ENCODE measurements at places on chromosomes 16 and 17.

DNA sequence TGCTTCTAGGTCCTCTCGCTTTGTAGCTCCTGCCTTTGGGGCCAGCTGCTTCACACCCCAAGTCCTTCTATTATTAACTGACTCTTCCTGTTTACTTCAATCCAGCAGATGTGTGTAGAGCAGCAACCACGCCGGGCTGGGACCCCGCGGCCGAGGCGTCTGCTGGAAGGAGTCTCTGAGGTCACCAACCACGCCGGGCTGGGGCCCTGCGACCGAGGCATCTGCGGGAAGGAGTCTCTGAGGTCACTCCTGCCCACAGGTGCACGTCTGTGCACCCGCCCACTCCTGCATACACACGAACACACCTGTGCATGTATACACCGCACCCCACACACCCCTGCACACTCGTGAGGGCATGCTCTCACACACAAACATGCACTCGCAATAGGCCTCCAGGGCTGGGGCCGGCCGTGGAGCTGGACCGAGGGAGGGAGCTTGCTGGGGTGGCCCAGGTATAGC lies 7.8 kb upstream of the TEX19 start:
- no peak for DNase-seq

DNA sequence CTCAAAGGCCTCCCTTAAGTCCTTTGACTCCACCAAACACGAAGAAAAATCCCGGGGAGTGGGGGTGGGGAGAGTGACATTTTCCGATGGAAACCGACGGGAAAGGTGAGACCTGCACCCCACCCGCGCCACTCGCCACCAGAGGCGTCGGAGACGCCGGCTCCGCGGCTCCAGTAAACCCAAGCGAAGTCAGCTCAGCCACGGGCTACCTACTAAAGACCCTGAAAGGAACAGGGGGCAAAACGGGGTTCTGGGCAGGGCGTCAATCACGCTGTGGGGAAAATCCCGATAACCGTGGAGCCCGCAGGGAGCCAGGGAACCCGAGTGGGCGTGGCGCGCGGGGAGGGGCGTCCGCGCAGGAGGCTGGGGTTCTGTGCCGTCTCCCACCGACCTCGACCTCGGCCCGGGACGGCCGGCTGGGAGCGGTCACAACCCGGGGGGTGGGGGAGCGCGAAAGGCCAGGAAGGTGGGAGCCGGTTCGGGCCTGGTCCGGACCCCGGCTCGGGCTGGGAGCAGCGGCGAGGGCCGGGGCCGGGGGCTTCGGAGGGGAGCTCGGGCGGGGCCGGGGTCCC lies 565 bp downstream of the WDR45B start:
- no peak for DNase-seq

- DNase-seq, result peak; percentile 60
Observed at GRCh38 chr17:21034340-21035235, 8.2 kb downstream of the USP22 start.

- no peak for DNase-seq
Observed at GRCh38 chr17:77451894-77452852, 311.4 kb downstream of the SEC14L1 start.

- no peak for DNase-seq
Observed at GRCh38 chr16:88883946-88884345, 17.5 kb upstream of the PABPN1L start.

DNA sequence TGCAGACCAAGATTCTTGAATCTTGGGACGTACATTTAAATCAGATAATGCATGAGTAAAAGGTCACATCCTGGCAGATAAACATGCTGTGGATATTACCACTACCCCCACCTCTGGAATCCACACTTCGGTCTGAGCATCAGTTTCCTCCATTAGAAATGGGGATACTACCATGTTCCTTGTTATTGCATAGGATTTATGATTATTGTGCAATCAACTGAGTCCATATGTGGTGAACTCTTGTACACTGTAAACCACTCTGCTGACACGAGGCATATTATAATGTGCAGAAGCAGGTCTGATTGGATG lies 108.7 kb downstream of the VAT1L start:
- no peak for DNase-seq

GRCh38 chr17:60926466-60927183 lies 249.0 kb downstream of the BCAS3 start:
- no peak for DNase-seq

- no peak for DNase-seq
Observed at GRCh38 chr16:4097826-4098240, 18.4 kb downstream of the ADCY9 start.

DNA sequence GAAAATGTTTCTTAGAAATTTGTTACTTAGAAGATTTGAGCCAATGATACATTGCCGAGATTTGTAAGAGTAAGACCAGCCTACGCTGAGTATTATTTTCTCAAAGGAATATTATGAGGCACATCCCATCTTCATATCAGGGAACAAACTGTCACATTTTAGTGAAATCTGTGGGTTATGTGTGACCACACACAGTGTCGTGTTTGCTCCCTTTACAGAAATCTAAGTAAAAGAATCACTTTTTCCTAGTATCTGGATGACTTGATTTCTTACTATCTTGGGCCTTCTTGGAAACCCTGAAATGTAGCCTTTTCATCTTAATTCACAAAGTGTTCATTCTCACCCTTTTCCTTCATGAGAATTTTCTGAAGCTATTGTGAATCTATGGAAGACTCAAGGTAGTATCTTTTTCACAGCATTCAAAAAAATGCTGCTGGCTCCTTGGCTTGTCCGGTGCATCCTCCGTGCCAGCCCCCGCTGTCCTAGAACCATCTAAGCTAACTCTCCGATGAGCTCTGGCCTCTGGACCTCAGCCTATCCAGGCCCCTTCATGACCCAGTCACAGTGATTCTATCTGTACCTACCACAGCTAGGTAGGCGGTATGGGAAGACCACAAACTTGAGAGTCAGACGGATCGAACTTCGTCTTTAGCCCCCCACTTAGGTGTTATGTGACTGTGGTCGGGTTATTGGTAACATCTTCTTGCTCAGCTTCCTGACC lies 524.3 kb downstream of the MAF start:
- DNase-seq, result no peak

GRCh38 chr16:10840703-10841102 lies 22.1 kb upstream of the TVP23A start:
- DNase-seq, result no peak

DNA sequence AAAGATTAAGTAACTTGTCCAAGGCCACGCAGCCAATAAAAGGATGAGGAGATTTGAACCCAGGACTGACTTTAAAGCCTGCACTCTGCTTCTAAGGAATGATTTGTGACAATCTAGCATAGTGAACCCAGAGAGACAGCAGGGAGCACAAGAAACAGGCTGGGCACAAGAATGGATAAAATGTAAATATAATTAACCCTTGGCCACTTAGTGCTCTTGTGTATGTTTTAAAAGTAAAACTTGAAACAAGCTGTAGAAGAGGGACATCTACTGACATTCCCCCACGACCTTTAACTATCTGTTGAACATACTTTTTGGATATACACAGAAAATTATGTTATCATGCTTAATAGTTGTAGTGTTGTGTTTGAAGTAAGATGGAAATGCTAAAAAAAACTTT lies 141.9 kb upstream of the PMFBP1 start:
- DNase-seq, result no peak

GRCh38 chr16:31213877-31214707 lies at the start of gene TRIM72:
TSS of gene TRIM72 (plus strand) at chr16:31214119. CDS start at chr16:31214739, 620 bp downstream.
- no peak for DNase-seq

GRCh38 chr16:85495259-85495658 lies 117.9 kb upstream of the GSE1 start:
- DNase-seq, result no peak

GRCh38 chr17:36812762-36813161 lies 124.5 kb upstream of the LHX1 start:
- DNase-seq, result no peak

GRCh38 chr17:606508-607250 lies 108.0 kb downstream of the VPS53 start:
- no peak for DNase-seq

- no peak for DNase-seq
Observed at GRCh38 chr17:33356266-33356665, 63.2 kb upstream of the ASIC2 start.

DNA sequence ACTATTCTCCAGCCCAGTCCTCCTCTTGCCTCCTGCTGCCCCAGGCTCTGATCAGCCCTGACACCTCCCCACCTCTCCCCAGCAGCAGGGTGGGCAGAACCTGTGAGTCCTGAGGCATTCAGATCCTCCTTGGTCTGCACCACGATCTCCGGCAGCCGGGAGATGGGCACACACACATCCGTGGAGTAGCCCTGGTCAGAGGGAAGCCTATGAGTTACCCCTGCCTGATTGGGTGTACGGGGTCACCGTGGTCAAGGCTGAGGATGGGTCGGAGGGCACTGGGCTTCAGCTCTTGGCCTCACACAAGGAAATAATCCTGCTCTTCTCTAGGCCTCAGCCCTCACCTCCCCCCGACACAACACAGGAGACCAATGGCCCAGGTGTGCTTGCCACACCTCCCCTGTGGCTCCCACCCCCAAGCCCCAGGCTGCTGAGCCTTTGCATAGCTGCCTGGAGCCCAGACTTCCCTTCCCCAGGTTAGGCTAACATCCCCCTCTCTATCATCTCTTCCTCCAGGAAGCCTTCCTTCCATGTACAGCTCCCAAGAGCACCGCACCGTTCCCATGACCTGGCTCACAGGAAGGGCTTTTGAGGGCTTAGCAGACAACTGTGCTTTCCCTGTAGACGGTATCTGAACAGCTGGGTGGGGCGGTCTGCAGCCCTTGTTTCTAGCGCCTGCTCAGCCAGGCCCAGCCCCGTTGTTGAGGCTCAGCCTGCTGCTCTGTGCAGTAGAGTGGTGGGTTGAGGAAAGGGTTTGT lies 3.7 kb downstream of the LDHD start:
- DNase-seq, result no peak

DNA sequence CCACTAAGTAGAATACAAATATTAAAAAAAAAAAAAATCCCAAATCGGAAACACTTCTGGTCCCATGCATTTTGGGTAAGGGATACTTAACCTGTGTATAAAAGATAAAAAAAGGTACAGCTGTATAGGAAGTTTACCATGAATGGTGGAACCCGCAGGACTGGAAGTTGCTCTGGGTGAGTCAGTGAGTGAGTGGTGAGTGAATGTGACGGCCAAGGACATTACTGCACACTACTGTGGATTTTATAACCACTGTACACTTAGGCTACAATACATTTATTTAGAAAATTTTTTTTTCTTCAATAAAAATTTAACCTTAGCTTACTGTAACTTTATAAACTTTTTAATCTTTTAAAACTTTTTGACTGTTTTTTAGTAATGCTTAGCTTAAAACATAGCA lies 71.3 kb upstream of the BCAR1 start:
- no peak for DNase-seq

DNA sequence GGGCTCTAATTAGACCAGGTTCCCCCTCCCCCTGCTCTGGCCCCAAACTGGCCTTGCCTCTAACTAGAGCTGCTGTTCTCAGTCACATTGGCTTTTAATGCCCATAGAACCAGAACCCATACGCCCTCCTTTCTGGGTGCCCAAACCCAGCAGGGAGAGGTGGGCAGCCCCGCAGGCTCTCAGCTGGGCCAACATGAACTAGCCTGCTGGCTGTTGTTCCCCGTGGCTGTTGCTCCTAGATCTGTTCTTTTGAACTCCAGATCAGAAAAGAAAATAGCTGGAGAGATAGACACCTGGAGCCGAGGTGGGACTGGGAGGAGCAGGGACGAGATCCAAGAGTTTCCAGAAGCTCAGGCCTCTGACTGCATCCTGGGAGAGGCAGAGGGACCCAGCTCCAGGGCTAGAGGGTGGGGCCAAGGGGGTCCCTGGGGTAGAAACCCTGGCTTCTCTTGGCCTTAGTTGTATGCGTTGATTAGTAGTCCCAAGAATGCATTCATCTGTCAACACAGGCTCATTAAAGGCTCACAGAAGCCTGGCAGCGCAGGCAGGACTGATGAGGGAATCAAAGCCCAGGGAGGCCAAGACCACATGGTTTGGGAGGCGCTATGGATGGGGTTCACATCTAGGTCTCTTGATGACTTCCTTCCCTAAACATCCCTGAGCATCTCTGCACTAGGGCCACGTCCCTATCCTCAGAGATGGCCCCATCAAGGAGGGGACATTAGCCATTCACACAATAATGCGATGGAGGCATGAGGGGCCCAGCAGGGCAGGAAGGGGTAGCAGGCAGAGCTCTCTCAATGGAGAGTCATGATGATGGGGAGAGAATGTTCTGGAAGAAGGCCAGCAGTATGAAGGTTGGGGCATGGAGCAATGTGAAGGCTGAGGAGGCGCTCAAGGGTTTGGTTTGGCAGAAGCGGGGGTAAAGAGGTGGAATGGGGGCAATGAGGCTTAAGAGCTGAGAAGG lies 1.3 kb upstream of the CPSF4L start:
- no peak for DNase-seq

- DNase-seq, result no peak
Observed at GRCh38 chr17:76840884-76841775, 27.1 kb upstream of the MGAT5B start.

DNA sequence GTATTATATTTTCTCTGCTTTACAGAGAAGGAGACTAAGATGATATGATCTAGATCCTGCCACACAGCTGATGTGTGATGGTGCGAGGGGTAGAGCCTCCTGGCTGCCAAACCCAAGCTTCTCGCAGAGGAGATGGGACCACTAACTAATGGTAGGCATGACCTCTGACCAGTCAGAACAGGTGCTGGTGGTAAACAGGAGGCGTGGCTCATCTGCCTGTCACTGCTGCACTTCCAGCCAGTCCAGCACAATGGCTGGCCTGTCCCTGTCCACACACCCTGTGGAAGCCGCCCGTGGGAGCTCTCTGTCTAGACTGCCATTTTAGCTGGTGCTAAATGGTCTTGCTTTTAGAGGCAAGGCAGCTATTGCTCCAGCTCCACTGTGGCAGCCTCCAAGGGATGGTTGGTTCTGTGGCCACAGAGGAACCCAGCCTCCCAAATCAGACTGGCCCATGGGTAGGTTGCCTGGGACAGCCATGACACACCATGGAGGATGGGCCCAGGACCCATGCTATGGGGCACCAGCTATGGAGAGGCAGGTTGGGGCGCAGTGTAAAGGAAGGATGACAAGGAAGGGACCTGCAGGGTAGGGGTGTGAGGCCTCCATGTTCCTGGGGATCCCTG lies 86.7 kb downstream of the KSR1 start:
- no peak for DNase-seq

DNA sequence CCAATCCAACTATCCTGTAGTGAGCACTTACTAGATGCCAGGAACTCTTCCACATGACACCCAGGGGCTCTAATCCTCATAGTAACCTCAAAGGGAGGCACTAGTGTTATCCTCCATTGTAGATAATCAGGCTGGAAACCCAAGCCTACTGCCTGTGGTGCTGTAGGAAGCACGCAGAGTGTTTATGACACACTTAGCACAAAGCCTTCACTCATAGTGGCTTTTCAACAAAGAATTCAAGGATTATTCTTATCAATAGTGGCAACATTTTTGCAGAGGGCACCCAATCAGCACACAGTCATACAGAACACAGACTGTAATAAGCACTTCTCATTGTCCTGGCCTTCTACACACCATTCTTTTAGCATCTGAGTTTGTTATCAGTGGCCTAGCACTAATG lies 18.5 kb upstream of the SOX9 start:
- no peak for DNase-seq

- DNase-seq, result no peak
Observed at GRCh38 chr17:71427801-71428200, 693.0 kb upstream of the SOX9 start.

- DNase-seq, result no peak
Observed at GRCh38 chr17:63592797-63593196, 7.9 kb upstream of the TACO1 start.

GRCh38 chr17:13746404-13746803 lies 144.7 kb upstream of the HS3ST3A1 start:
- no peak for DNase-seq
